Upper lobe of left lung (tissue), 6 donors: ENCODE measurements at places on chromosomes 12 and 14. TPM values are rescaled to one million over a fixed set of nuclear protein-coding genes. Genes with fewer than 3 reads are reported as not detected.
A peak's percentile ranks its signal among the peaks of the same experiment; 100 is the strongest.

The C1S gene
- total RNA-seq: 146 TPM

The LYZ gene
- total RNA-seq: 52.9 TPM

The MED13L gene
- total RNA-seq: 125 TPM

The RFX4 gene
- not detected for total RNA-seq

The INSM2 gene
- 0.14 TPM for total RNA-seq

The GPR162 gene
- total RNA-seq: 10.6 TPM

DNA sequence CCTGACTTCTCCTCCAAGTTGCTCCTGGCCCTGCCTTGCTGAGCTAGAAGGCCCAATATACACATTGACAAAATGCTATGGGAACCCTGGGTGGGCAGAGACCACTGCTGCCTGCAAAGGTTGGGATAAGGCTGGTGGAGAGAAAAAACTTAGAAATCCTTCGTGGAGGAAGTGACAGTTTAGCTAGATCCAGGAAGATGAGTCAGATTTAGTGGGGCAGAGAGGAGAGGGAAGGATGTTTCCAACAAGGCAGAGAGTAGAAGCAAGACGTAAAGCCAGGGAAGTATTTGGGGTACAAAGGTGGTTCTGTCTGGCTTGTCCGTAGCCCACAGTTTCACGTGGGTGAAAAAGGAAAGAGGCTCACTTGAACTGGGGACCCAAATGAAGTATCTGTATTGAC is 69.0 kb upstream of the CLMN start:
- no peak for DNase-seq
- no peaks in the 10 kb centered on the region for H3K36me3 ChIP-seq

DNA sequence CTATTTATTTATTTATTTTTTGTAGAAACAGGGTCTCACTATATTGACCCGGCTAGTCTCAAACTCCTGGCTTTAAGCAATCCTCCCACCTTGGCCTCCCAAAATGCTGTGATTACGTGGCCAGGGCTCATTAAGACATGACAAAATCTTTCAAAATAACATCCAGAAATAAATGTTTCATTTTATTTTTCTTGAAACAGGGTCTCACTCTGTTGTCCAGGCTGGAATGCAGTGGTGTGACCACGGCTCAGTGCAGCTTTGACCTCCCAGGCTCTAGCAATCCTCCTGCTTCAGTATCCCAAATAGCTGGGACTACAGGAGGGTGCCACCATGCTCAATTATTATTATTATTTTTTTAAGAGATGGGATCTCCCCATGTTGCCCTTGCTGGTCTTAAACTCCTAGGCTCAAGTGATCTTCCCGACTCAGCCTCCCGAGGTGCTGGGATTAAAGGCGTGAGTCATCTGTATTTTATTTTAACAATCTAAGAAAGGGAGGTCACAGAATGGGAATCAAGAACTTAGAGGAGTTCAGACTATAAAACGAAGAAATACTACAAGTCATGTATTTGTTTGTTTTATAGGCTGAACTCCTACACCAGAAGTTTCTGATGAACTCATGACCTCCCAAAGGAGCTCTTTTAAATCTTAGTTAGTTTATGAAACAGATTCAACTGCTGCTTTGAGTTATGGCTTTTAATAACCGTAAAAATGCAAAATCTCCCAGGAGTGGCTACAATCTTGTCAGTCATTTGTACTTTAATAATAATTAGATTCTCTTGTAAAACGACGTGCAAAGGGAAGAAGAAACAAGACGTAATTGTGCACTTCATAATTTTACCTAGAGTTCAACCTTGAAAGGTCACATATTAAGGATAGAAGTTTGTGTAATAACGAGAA is 2.1 kb upstream of the TMEM263 start:
- DNase-seq: no peak
- H3K27ac ChIP-seq: no peak overlapping the region
- H3K36me3 ChIP-seq: no peaks in the 10 kb centered on the region
- H3K4me3 ChIP-seq: no peak overlapping the region

DNA sequence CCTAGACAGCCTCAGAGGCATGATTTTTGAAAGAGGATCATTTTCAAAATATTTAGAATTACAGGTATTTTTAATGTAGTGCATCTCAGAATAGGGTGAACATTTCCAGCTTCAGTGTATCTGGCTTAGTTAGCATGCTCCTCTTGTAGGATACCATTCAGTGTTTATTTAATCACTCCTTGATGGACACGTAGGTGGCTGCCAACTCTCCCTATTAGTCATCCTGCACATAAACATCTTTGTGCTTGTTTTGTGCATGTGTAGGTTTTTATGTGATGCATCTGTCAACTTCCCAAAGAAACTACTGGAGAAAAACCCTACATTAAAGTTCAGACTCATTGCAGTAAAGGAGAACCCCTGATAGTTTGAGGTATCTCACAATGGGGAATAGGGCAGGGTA is 52.5 kb upstream of the RBM19 start:
- H3K4me1 ChIP-seq: no peaks in the 10 kb centered on the region
- no peak overlapping the region for H3K4me3 ChIP-seq
- no peak overlapping the region for H3K27ac ChIP-seq
- no peaks in the 10 kb centered on the region for H3K27me3 ChIP-seq

- no peaks in the 10 kb centered on the region for H3K27me3 ChIP-seq
- peak; percentile 26 for DNase-seq
- H3K4me1 ChIP-seq: no peaks in the 10 kb centered on the region
- no peak overlapping the region for H3K4me3 ChIP-seq
- no peak overlapping the region for H3K27ac ChIP-seq
Measured at GRCh38 chr12:24584032-24584675, 364.7 kb downstream of the BCAT1 start.

GRCh38 chr12:46946137-46946536 is 120.3 kb upstream of the SLC38A4 start:
- no peak for DNase-seq
- no peaks in the 10 kb centered on the region for H3K36me3 ChIP-seq
- no peak overlapping the region for H3K27ac ChIP-seq
- no peaks in the 10 kb centered on the region for H3K4me1 ChIP-seq
- no peaks in the 10 kb centered on the region for H3K27me3 ChIP-seq

- H3K4me1 ChIP-seq: no peaks in the 10 kb centered on the region
- H3K27ac ChIP-seq: peak overlapping the region; percentile 27
- DNase-seq: no peak
Measured at GRCh38 chr14:92785667-92786426, 8.3 kb upstream of the GOLGA5 start.

GRCh38 chr12:122040579-122041386 is 19.1 kb downstream of the BCL7A start:
- no peaks in the 10 kb centered on the region for H3K27me3 ChIP-seq
- H3K4me1 ChIP-seq: peaks cover 13% of the 10 kb centered on the region
- H3K4me3 ChIP-seq: no peak overlapping the region
- H3K36me3 ChIP-seq: peaks cover 7% of the 10 kb centered on the region

- peak overlapping the region; percentile 100 for H3K27ac ChIP-seq
- H3K36me3 ChIP-seq: no peaks in the 10 kb centered on the region
- no peaks in the 10 kb centered on the region for H3K27me3 ChIP-seq
Measured at GRCh38 chr14:55051165-55051422, 353 bp upstream of the MAPK1IP1L start.

- no peak for DNase-seq
- H3K36me3 ChIP-seq: no peaks in the 10 kb centered on the region
- no peak overlapping the region for H3K27ac ChIP-seq
- no peaks in the 10 kb centered on the region for H3K27me3 ChIP-seq
Measured at GRCh38 chr12:93954166-93955112, 193.9 kb upstream of the PLXNC1 start.

- no peaks in the 10 kb centered on the region for H3K27me3 ChIP-seq
- H3K27ac ChIP-seq: no peak overlapping the region
- peaks cover 42% of the 10 kb centered on the region for H3K4me1 ChIP-seq
- DNase-seq: no peak
- peaks cover 17% of the 10 kb centered on the region for H3K36me3 ChIP-seq
Measured at GRCh38 chr12:7096006-7096932, 4.0 kb upstream of the C1R start.

DNA sequence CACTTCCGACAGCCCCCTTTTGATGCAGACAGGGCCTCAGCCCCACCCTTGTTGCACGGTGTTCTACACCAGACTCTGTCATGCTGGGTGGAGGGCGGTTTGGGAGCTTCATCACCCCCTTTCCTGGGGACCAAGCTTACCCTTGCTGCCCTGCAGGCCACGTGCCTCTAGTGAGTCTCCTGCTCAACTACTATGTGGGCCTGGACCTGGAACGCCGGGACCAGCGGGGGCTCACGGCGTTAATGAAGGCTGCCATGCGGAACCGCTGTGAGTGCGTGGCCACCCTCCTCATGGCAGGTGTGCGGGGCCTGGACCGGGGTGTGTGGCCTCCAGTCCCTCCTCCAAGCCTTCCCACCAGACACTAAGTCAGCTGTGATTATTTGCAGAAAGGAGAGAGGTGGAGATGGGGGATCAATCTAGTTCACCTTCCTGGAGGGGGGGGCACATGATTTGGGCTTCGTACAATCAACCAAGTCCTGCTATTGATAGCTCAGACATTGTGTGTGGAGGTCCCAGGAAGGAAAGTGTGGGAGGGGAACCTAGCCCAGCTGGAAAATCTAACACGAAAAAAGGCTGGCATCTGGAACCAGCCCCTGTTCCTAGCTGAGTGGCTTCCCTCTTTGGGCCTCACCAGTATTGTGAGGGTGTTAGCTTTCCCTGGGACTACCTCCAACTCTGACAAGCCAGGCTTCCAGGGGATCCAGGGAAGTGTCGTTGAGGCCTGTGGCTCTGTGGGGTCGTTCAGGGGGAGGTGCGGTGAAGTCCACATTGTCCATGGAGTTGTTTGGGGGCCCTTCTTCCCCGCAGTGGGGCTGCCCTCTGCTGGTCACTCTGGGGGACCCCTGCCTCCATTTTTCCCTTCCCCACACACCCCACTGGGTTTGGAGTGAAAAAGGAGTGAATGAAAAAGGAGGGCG is 1.6 kb downstream of the ANKRD33 start:
- H3K36me3 ChIP-seq: no peaks in the 10 kb centered on the region
- DNase-seq: peak; percentile 60
- no peak overlapping the region for H3K4me3 ChIP-seq
- no peaks in the 10 kb centered on the region for H3K27me3 ChIP-seq
- H3K4me1 ChIP-seq: peaks cover 17% of the 10 kb centered on the region
- no peak overlapping the region for H3K27ac ChIP-seq

DNA sequence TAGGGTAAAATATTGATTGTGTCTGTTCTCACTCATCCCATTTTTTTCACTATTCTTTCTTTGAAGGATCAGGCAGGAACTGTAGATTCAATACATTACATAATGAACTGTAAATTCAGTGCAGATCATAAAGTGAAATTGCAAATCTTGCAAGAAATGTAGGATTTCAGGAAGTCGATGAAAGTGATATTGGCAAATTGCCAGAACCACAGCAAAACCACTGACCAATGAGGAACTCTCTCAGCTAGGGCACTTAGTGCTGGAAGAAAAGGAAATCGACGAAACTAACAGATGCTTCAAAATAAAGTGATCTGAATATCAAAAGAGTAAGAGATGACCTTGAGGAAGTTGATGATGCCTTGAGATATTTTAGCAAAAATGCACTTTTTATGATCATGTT is 157.6 kb downstream of the AACS start:
- no peak overlapping the region for H3K4me3 ChIP-seq
- H3K27me3 ChIP-seq: no peaks in the 10 kb centered on the region
- no peaks in the 10 kb centered on the region for H3K36me3 ChIP-seq
- H3K27ac ChIP-seq: no peak overlapping the region
- no peak for DNase-seq
